Urinary bladder (tissue), 4 donors: ENCODE measurements at places on chromosomes 7 and 10.

DNA sequence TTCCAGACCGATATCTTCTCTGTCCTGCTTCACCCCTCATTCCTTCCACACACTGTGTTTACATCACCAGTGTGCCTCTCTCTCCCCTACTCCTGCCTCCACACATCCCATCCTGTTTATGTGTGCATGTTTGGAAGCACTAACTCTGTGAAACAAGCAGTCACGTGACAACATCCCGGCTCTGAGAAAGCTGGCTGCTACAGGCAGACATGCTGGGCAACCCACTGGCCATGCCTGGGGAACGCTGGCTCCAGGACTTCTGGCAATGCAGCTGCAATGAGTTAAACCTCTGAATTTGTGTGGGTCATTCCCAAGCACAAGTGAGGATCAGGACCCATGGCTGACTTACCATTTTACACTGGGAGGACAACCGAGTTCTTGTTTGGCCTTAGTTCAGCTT, 74.0 kb downstream of the WNT2 start:
- DNase-seq, result no peak

- DNase-seq, result no peak
Observed at GRCh38 chr10:132994811-132995210, 52.4 kb upstream of the CFAP46 start.

GRCh38 chr10:91251430-91252056, 31.1 kb downstream of the PCGF5 start:
- peak; percentile 33 for DNase-seq

GRCh38 chr10:79148452-79149344, 79.9 kb downstream of the ZMIZ1 start:
- no peak for DNase-seq

- no peak for DNase-seq
Observed at GRCh38 chr7:98223351-98223897, 12.2 kb downstream of the BHLHA15 start.

DNA sequence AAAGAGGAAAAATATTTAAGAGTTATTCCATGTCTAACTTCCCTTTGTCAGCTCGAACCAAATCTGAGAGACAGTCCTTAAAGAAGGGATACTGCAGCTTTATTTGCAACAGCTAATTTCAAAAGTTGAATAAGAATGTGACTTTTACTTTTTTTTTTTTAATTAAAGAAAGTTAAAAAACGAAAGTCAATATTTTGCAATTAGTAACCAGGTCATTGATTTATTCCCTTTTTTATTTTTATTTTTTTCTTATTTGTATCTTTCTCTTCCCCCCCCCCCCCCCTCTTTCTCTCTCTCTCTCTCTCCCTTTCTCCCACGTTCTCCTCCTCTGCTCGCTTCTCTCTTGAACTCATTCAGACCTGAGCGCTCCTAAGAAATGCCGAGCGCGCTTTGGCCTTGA, 209.5 kb downstream of the TCF7L2 start:
- DNase-seq, result no peak

- DNase-seq, result no peak
Observed at GRCh38 chr7:47586925-47587324, 5.0 kb upstream of the TNS3 start.

GRCh38 chr10:11934262-11934661, 108.3 kb downstream of the UPF2 start:
- no peak for DNase-seq

- DNase-seq, result no peak
Observed at GRCh38 chr10:22978287-22978686, 50.4 kb downstream of the ARMC3 start.
